ENCODE measurements at places on chromosomes 13 and 19. TPM values are rescaled to one million over a fixed set of nuclear protein-coding genes. Genes with fewer than 3 reads are reported as not detected.

The CLEC11A gene
- polyA plus RNA-seq: 35.8 TPM

- DNase-seq: no peak
Observed at GRCh38 chr13:28573595-28574373, 78.9 kb upstream of the FLT1 start.

- DNase-seq: no peak
Observed at GRCh38 chr13:106276876-106277275, 258.6 kb downstream of the EFNB2 start.

DNA sequence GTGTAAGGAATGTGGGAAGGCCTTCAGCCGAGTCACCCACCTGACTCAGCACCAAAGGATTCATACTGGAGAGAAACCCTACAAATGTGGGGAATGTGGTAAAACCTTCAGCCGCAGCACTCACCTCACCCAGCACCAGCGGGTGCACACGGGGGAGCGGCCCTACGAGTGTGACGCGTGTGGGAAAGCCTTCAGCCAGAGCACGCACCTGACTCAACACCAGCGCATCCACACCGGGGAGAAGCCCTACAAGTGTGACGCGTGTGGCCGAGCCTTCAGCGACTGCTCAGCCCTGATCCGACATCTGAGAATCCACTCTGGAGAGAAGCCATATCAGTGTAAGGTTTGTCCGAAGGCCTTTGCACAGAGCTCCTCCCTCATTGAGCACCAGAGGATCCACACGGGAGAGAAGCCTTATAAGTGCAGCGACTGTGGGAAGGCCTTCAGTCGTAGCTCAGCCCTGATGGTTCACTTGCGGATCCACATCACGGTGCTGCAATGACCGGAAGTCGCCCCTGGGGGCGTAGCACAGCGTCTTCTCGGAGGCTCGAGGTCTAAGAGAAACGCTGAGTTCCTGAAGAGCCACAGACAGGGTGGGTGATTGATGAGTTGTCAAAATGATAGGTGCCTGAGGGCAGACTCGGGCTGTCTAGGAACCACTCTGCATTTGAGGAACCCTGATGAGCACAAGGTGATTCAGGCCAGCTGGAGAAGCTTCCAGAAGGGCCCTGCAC, 12.2 kb downstream of the ZSCAN22 start:
- DNase-seq: no peak

DNA sequence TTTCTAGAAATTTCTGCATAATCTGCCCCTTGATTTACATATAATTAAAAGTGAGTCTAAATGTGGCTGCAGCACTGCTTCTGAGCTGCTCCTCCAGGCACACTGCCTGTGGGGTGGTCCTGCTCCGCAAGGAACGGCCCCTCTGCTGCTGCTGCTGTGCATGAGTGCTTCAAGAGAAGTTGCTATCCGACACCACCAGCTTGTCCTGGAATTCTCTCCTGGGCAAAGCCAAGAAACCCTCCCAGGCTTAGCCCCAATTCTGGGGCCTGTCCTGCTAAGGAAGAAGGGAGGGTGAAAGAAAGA, 7.5 kb upstream of the PDCD5 start:
- no peak for DNase-seq

- peak; percentile 91 for DNase-seq
Observed at GRCh38 chr19:30512176-30513081, 140.2 kb downstream of the ZNF536 start.

DNA sequence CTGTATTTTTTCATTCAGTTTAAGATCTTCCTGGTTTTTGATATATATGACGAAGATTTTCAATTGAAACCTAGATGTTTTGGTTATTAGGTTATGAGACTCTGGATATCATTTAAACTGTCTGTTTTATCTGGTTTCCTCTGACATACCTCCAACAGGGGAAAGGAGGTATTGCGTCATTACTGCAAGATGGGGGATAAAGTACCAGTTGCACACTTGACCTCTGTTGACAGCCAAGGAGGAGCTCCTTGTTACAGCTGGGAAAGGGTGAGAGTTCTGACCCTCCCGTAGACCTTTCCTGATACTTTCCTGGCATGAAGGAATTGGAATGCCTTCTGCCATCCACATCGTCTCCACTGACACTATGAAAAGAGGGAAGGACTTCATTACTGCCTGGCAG, 82.0 kb upstream of the SHISA2 start:
- no peak for DNase-seq
